ENCODE measurements at places on chromosomes 5 and 9. TPM values are rescaled to one million over a fixed set of nuclear protein-coding genes. Genes with fewer than 3 reads are reported as not detected.

GRCh38 chr5:76401801-76402250 lies 1.3 kb upstream of the IQGAP2 start:
- peak overlapping the region; percentile 91 for H3K4me3 ChIP-seq
- no peak overlapping the region for H3K27ac ChIP-seq
- H3K27me3 ChIP-seq: no peaks in the 10 kb centered on the region
- no peaks in the 10 kb centered on the region for H3K36me3 ChIP-seq
- peaks cover 9% of the 10 kb centered on the region for H3K4me1 ChIP-seq
- no peak for DNase-seq

GTF3C4 gene
- 8.2 TPM for total RNA-seq

DNA sequence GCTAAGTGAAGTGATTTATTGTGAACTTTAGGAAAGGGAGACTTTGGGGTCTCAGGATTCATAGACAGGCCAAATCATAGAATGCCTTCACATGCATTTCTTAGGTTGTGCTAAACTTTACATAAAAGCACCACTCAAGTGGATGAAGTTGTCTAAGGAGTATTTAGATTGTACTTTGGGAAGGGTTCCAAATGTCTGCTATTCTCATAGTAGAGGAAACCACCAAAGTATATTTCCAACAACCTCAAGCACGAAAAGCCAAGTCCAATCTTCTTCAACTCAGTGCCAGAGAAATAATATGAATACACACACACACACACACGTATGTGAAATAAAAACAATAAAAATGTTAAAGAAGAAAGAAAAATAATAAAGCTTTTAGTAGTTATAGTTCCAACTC lies 41.8 kb downstream of the ENC1 start:
- no peak overlapping the region for H3K27ac ChIP-seq
- no peak for DNase-seq
- H3K4me1 ChIP-seq: no peaks in the 10 kb centered on the region
- H3K27me3 ChIP-seq: no peaks in the 10 kb centered on the region

DNA sequence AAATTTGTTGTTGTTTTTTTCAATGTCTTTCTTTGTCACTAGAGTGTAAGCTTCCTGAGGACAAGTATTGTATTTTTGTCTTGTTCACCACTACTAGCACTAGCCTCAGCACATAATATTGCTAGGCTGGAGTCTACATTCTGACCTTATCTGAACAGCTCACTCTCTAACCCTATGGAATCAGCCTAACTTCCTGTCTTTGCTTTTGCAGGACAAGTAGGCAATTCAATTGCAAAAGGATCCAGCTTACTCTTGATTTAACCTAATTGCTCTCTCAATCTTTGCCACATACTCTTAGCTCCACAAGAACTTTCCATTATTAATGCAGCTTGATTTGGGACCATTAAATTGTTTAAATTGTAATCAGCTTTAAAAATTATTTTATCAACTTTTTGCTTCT lies 308.5 kb downstream of the MAN2A1 start:
- no peaks in the 10 kb centered on the region for H3K36me3 ChIP-seq
- no peak overlapping the region for H3K4me3 ChIP-seq
- no peaks in the 10 kb centered on the region for H3K27me3 ChIP-seq
- no peaks in the 10 kb centered on the region for H3K4me1 ChIP-seq
- DNase-seq: no peak

DNA sequence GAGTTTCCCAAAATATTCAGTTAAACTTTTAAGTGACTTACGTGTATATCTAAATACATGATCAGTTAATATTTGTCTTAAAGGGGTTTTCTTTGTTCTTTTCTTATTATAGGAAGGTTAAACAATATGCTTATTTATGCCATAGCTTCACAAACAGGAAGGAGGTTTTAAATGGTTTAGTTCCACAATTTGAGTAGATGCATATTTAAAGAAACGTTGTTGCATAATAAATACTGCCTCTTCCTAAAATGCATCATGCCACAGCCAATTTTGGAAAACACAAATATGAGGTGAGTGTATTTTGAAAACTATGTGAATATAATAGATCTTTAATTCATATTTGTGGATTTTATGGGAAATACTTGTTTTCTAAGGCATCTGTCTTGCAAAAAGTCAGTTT lies 2.5 kb upstream of the ADRB2 start:
- no peak overlapping the region for H3K4me3 ChIP-seq
- H3K4me1 ChIP-seq: no peaks in the 10 kb centered on the region
- no peaks in the 10 kb centered on the region for H3K27me3 ChIP-seq
- no peak overlapping the region for H3K27ac ChIP-seq
- DNase-seq: no peak

GRCh38 chr5:135551593-135552447 lies 16.1 kb upstream of the NEUROG1 start:
- DNase-seq: peak; percentile 72
- H3K27ac ChIP-seq: no peak overlapping the region
- H3K4me1 ChIP-seq: no peaks in the 10 kb centered on the region
- no peaks in the 10 kb centered on the region for H3K36me3 ChIP-seq
- H3K27me3 ChIP-seq: peaks cover 23% of the 10 kb centered on the region
- no peak overlapping the region for H3K4me3 ChIP-seq

- no peak overlapping the region for H3K27ac ChIP-seq
- H3K27me3 ChIP-seq: no peaks in the 10 kb centered on the region
- no peaks in the 10 kb centered on the region for H3K4me1 ChIP-seq
Observed at GRCh38 chr5:76325876-76326491, 77.1 kb upstream of the IQGAP2 start.

GRCh38 chr5:53261245-53261644 lies 151.7 kb upstream of the MOCS2 start:
- no peaks in the 10 kb centered on the region for H3K27me3 ChIP-seq
- no peaks in the 10 kb centered on the region for H3K4me1 ChIP-seq
- no peak overlapping the region for H3K27ac ChIP-seq
- DNase-seq: no peak
- no peak overlapping the region for H3K4me3 ChIP-seq
- no peaks in the 10 kb centered on the region for H3K36me3 ChIP-seq

N4BP3 gene
- 0.83 TPM for total RNA-seq

DNA sequence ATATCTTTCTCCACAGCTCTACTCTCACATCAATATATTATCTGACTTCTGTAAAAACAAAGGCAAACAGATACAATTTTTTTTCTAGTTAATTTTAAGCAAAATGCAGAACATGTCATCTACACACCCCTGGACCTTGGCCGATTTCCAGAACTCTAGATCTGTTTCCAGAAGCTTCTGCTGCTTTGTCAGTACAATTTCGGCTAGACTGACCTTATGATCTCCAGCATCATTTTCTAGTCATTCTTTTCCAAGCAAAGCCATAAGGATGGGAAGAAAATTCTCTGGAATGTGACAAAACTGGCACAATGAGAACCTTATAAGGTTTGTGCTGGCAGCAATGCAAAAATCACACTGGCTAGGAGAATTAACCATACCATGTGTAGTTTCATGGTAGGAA lies 132.8 kb upstream of the MPDZ start:
- no peaks in the 10 kb centered on the region for H3K4me1 ChIP-seq
- H3K27ac ChIP-seq: peak overlapping the region; percentile 15
- DNase-seq: peak; percentile 19
- H3K27me3 ChIP-seq: no peaks in the 10 kb centered on the region
- H3K36me3 ChIP-seq: no peaks in the 10 kb centered on the region

FOXB2 gene
- not detected for total RNA-seq

DNA sequence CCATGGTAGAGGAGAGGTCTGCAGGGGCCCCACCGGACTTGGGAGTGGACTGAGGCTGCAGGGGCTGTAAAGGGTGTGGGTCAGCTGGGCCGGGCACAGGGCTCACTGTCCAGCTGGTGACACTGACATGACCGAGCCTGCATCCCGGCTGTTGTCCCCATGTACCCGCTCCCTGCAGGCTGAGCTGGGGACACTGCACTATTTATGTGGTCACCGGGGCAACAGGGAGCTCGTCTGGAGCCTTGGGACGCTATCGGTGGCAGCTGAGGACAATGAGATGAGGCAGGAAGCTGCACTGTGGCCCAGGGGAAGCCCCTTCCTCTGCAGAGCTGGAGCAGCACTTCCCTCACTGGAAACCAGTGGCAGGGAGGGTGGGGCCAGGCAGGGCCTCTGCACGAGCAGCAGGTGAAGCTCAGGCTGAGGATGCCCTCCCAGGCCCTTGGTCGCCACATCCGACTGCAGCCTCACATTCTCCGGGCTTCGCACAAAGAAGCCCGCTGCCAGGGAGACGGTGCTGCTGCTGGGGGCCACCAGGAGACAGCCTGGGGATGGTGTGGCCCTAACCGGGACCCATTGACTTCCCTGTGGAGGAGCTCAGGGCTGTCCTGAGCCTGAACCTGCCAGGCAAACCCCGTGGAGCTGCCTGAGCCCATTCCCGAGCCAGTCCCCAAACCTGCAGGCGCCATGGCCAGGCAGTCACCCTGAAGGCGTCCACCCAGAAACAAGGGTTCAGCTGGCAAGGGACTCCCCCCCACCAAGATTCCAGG lies 26.4 kb downstream of the ZDHHC11B start:
- H3K36me3 ChIP-seq: no peaks in the 10 kb centered on the region
- no peak for DNase-seq
- peak overlapping the region; percentile 10 for H3K27ac ChIP-seq
- no peaks in the 10 kb centered on the region for H3K4me1 ChIP-seq
- no peak overlapping the region for H3K4me3 ChIP-seq
- H3K27me3 ChIP-seq: no peaks in the 10 kb centered on the region

GRCh38 chr5:135944967-135945560 lies 9.7 kb downstream of the LECT2 start:
- no peaks in the 10 kb centered on the region for H3K36me3 ChIP-seq
- H3K27ac ChIP-seq: no peak overlapping the region
- DNase-seq: peak; percentile 37
- H3K4me1 ChIP-seq: no peaks in the 10 kb centered on the region
- H3K27me3 ChIP-seq: no peaks in the 10 kb centered on the region

WHRN gene
- total RNA-seq: 33.4 TPM

TAF11L13 gene
- not detected for total RNA-seq

INSYN2B gene
- total RNA-seq: 0.87 TPM

- DNase-seq: peak; percentile 23
- peak overlapping the region; percentile 20 for H3K27ac ChIP-seq
- no peak overlapping the region for H3K4me3 ChIP-seq
- peaks cover 70% of the 10 kb centered on the region for H3K4me1 ChIP-seq
Observed at GRCh38 chr9:33143241-33143661, 23.9 kb downstream of the B4GALT1 start.

- DNase-seq: no peak
- no peaks in the 10 kb centered on the region for H3K36me3 ChIP-seq
- peaks cover 29% of the 10 kb centered on the region for H3K4me1 ChIP-seq
- no peaks in the 10 kb centered on the region for H3K27me3 ChIP-seq
- no peak overlapping the region for H3K4me3 ChIP-seq
Observed at GRCh38 chr9:133980864-133981588, 11.1 kb downstream of the VAV2 start.

DNA sequence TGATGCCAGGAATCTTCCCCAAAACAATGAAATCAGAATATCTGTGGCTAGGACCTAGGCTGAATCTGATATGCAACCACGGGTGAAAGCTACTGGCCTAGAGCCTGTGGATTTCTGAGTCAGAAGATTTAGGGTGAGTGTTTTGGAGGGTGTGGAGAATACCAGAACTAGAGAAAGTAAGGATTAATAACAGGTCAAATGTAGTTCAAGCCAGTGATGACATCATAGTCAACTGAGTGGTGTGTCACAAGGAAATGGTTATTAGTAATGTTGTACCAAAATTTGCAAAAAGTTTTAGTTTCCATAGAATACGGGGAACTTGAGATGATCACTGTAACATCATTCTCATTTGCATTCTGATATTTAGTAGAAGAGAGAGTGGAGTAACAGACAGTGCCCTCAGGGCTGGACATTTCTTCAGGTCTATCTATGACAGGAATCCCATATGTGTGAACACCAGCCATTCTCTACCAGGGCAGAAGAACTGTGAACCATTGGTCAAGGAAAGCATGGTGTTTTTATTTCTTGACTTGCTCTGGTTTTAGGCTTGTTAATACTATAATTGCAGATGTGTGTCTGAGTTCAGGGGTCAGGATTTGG lies 3.7 kb downstream of the GALNT12 start:
- no peak for DNase-seq
- no peak overlapping the region for H3K27ac ChIP-seq
- H3K4me3 ChIP-seq: no peak overlapping the region
- no peaks in the 10 kb centered on the region for H3K36me3 ChIP-seq
- H3K27me3 ChIP-seq: no peaks in the 10 kb centered on the region

GRCh38 chr5:107513337-107514085 lies 157.2 kb downstream of the EFNA5 start:
- no peak for DNase-seq
- H3K27ac ChIP-seq: no peak overlapping the region
- no peak overlapping the region for H3K4me3 ChIP-seq
- no peaks in the 10 kb centered on the region for H3K27me3 ChIP-seq
- no peaks in the 10 kb centered on the region for H3K4me1 ChIP-seq

DNA sequence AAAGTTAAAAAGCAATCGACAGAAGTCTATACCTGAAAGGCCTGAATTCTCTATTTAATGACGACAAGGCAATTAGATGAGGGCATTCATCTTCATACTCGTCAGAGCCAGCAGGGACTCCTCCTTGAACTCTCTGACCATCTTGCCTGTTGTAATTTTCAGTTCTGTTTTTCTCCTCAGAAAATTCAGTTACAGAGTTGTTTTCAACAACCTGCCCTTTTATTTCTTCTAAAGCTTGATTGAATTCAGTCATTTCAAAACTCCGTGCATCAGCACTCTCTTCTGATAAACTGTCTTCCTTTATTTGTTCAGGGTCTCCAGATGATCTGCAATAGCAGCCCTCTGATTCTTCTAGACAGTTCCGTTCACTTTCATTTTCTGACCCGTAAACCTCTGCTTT lies 15.6 kb downstream of the RIOK2 start:
- no peak overlapping the region for H3K4me3 ChIP-seq
- H3K27me3 ChIP-seq: no peaks in the 10 kb centered on the region
- no peak for DNase-seq
- H3K36me3 ChIP-seq: no peaks in the 10 kb centered on the region
- H3K27ac ChIP-seq: no peak overlapping the region
- H3K4me1 ChIP-seq: no peaks in the 10 kb centered on the region

NAIF1 gene
- 18.2 TPM for total RNA-seq

ASB6 gene
- total RNA-seq: 26.7 TPM

C1QTNF3 gene
- 1.0 TPM for total RNA-seq

SPAAR gene
- 3.3 TPM for total RNA-seq

CDX1 gene
- total RNA-seq: 0.23 TPM

RNF180 gene
- total RNA-seq: 3.4 TPM

DNA sequence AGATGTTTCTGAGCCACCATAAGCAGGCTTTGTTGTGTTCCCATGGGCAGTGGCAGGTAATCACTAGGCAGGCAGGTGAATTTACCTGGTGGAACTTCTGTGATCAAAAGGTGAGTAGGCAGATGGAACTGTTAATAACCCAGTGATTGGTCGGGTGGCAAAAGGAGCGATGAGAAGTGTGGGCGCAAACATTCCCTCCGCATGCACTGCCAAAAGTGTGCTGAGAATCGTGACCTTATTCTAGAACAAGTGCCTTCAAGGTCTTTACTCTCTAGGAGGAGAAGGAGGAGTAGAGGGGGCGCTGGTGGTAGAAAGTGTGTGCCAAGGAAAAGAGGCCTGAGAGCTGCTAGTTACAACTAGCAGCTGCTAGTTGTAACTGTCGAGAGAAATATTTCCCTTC lies 3.3 kb downstream of the OTULINL start:
- H3K36me3 ChIP-seq: no peaks in the 10 kb centered on the region
- no peaks in the 10 kb centered on the region for H3K4me1 ChIP-seq
- no peaks in the 10 kb centered on the region for H3K27me3 ChIP-seq
- no peak for DNase-seq
- peak overlapping the region; percentile 15 for H3K27ac ChIP-seq
